ENCODE measurements at places on chromosomes 11 and 22.

DNA sequence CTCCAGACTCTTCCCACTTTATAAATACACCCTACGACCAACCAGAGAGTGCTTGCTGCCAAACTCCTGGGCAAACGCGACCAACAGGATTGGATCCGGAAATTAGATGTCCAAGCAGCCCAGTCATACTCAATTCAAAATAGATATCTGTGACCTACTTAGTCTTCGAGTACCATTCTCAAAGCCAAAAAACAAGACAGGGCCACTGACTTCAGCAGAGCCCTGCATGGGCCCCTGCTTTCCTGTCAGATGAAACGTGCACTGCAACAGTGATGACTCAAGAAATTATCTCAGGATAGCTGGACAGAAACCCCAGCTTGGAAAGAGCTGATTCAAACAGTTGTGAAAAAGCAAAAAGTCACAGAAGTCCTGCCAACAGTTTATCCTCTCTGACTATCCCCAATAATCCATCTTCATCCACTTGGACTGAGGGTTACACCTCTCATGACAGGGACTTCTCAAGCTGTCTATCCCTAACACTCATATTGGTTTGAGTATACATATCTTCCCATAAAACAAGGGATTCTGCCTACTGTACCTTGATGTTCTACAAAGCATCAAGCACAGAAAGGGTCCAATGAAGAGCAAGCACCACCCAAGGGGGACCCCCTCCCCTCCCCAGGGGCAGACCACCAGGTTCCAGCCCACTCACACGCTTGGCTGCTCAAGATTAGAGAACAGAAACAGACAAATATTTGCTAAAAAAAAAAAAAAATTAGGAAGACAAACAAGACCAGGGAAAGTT is 17.4 kb downstream of the SMCO4 start:
- no peak for DNase-seq

DNA sequence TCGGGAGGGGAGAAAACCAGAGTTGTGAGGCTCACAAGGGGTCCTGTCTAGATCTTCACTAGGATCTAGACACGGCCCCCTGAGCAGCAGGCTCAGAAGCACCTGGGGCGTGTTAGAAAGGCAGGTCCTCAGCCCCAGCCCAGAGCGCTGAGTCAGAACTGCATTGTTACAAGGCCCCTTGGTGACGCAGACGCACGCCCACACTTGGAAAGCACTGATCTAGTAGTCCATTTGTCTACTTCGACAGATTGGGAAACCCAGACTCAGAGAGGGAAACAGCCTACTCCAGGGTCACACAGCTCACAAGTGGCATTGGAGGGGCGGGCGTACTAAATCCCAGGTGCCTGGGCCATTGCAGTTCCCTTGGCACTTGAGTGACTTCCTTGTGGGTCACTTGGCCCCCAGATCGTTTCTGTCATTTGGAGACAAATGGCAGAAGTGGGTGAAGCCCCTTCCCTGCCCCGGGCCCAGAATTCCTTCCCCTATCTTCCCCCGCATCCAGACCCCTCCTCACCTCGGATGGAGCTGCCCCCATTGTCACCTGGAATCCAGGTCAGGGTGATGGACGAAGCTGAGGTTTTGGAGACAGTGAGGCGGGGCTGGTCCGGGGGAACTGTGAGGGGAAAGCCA is 110.8 kb downstream of the CEP164 start:
- no peak for DNase-seq

DNA sequence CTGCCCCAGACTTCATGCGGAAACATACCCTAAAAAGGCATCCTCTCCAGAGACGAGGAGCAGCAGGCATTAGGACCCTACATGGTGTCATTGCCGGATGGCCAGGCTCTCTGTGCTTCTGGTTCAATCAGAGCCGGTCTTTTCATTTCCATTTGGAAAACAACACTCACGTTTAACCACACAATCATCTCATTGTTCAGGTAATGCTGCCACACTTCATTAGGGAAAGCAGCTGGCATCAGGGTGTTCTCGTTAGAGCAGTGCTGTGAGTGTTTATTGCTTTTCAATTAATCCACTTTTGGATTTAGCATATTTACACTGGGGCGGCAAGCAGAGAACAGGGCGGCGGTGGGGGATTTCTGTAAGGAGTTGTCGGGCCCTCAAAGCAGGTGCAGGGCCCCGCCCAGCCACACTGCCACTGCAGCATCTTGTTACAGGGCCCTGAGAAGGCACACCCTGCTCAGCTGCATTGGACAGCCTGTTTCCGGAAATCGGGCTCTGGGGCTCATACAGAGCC is 338.6 kb downstream of the SHANK2 start:
- DNase-seq, result no peak

- DNase-seq, result no peak
Observed at GRCh38 chr11:75506827-75507226, 18.9 kb downstream of the GDPD5 start.
